ENCODE measurements at places on chromosomes 2 and 18.

GRCh38 chr2:115609978-115610377 lies 1167.5 kb downstream of the DPP10 start:
- no peak for DNase-seq

- no peak for DNase-seq
Observed at GRCh38 chr2:189015359-189015758, 41.2 kb downstream of the COL3A1 start.

DNA sequence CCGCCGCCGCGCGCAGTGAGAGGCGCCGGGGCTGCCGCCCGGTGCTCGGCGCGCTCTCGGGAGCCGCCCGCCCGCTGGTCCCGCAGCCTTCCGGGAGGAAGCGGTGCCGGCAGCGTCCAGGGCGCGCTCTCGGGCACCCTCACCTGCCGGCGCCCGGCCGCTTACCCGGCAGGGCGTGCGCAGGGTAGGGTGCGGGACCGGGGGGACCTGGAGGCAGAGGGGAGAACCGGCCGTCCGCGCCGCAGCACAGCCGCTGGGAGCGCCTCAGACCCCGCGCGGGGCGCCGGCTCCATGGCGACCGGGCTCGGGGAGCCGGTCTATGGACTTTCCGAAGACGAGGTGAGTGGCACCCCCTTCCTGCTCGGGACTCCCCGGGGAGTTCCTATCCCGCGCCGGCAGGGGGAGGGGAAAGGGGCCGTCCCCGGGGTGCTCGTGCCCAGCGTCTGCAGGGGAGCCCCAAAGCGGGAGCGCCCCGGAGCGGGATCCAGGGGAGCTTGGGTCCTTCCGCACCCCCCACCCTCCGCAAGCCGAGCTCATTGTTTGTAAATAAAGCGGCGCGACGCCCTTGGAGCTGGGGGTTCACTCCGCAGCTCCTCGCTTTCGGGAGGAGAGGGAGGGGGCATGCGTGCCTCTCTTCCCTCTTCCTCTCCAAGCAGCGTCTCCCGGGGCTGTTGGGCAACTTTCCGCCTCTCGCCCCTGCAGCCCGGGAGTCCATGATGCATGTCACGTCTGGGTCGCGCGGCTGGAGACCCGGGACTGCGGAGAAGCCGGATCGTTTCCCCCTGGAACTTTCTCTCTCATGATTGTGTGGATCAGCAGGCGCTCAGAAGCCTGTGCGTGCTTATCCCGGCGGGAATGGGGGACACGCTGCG lies 580 bp downstream of the NEDD4L start:
- no peak for DNase-seq

- DNase-seq: no peak
Observed at GRCh38 chr2:128777196-128778035, 458.7 kb upstream of the HS6ST1 start.

DNA sequence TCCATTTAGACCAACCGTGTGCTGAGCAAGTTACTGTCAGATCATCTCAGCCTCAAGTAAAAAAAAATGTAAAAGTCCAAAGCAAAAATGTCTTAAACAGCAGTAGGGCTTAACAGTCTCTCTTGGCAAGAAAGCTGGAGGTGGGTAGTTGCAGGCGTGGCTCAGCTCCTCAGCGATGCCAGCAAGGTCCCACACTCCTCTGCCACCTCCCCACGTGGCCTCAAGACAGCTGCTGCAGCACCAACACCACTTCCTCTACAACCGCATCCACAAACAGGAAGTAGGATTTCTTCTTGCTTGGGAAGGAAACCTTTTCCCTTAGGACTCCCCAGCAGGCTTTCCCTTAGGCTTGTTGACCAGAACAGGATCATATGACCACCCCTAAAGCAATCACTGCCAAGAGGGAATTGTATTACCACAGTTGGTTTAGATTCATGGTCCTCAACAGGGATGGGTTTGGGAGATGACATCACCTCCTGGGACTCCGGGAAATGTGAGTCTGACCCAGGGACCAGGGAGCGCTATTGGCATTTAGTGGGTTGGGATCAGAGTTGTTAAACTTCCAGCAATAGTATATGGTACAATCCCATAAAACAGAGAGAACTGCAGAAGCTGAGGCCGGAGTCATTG lies 97.1 kb downstream of the MAPK4 start:
- DNase-seq: no peak

DNA sequence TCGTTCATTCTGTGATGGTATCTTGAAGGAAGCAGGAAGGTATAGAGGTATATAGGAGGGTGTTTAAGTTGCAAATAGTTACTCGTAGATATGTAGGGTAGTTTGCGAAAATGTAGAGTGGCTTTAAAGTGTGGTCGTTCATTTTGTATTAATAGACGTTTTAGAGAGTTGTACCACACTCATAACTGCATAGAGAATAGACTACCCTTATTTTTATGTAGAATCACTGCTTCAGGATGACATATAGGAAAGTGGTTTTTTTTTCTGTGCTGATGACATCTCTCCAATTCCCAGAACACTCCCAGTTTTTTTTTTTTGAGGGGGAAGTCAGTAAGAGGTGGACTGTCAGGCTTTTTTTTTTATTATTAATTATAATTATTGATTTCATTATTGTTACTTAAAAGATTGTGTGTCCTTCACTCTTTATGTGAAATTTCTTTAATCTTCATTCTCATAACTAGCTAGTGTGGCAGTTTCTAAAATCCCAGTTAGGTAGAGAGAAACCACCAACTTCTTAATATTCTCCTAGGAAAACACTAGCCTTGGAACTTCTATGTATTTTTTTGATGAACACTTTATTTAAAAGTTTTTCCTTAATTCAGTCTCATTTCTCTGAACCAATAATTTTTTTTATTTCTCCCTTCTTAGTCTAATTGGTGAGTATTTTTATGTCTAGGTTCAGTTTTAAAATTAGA lies 1.5 kb downstream of the ACTR3 start:
- DNase-seq: no peak

DNA sequence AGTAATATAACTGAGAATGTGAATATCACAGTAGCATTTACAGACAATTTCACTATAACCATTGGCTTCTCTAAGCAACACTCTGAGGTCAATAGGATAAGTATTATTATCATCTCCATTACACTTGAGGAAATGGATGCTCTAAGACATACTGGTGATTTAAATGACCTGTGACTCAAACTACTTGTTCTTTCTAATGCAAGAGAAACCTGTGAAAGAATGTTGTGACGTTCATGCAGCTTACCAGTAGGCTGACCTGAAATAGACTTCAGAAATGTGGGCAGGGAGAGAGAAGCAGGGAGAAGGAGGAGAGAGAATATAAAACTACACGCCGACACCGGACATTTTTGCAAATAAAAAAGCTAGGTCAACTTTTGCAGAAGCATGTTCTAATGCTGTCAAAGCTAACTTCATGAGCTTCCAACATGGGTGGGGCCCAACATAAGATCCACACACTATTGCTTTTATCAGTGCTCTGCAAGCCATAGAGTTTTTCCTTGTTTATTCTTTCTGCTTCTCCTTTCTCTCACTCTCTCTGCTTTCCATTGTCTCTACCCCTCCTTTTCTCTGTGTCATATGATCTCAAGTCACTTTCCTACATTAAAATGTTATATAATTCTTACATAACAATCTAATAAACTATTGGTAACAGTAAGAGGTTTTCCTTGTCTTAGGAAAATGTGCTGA lies 217.6 kb upstream of the FN1 start:
- no peak for DNase-seq

GRCh38 chr2:182915369-182916326 lies 49.2 kb upstream of the FRZB start:
- no peak for DNase-seq

GRCh38 chr18:33495278-33495677 lies 54.8 kb upstream of the CCDC178 start:
- no peak for DNase-seq

DNA sequence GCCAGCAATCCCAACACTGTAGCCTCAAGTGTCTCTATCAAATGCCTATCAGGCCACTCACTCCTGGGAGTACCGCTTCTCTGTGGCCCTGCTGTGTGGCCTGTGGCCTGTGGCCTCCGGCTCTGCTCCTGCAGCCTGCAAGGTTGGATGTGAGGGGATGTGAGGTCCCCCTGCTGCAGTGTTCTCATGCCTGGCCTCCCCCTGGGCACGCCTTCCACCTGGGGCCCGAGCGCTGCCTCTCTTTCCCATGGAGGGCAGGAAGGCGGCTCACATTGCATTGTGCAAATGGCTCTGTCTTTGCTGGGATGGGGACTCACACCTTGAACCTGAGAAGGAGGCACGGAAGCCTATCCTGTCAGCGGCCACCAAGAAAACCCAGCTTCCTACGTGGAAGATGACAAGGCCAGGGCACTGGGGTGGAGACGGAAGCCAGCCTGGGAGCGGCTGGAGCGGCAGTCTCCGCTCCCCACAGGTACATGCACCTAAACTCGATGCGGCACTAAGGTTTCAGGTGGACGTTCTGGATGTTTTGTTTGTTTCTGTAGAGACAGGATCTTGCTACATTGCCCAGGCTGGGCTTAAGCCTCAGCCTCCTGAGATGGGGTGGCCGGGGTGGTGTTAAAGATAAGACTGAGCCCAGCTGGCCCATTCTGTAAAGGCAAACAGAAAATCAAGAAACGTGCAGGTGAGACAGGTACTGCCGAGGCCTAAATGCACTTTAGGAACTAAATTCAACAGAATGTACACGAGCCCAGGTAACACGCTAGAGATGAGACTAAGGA lies 140.1 kb downstream of the HDAC4 start:
- DNase-seq: no peak

GRCh38 chr2:168355779-168356476 lies 100.1 kb upstream of the CERS6 start:
- DNase-seq: no peak

DNA sequence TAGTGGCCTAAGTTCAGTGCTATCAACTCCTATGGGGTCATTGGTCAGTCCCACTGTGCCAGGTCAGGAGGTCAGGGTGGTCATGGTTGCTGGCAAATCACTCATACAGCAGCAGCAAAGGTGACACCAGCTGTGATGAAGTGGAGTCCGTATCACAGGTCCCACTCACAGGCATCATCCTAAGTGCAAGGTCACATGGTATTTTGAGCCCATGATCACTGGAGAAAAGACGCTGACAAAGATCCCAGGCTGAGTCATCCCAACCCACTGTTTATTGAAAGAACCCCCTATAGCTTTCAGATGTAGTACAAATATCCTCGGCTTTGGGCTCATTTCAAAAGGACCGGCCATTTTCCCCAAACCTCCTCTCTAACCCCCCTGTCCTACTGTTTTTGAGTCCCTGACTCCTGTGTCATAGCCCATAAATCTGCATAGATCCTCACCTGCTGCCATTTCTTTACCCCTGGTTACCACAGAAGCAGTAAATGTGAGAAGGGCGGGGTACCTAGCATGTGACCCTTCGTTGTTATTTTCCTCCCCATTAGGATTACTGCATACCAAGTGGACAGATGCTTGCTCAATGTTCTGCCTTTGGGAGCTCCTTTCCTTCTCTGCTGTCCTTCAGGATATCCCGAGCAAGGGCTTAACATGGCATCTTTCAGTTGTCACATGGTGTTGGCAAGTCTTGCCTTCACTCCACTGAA lies 107.7 kb downstream of the COL6A3 start:
- no peak for DNase-seq

- DNase-seq: no peak
Observed at GRCh38 chr18:23650968-23651927, 11.5 kb downstream of the ANKRD29 start.

- DNase-seq: no peak
Observed at GRCh38 chr2:197452754-197453122, 614 bp upstream of the COQ10B start.

GRCh38 chr2:189937691-189938090 lies 124.8 kb downstream of the MSTN start:
- DNase-seq: no peak

DNA sequence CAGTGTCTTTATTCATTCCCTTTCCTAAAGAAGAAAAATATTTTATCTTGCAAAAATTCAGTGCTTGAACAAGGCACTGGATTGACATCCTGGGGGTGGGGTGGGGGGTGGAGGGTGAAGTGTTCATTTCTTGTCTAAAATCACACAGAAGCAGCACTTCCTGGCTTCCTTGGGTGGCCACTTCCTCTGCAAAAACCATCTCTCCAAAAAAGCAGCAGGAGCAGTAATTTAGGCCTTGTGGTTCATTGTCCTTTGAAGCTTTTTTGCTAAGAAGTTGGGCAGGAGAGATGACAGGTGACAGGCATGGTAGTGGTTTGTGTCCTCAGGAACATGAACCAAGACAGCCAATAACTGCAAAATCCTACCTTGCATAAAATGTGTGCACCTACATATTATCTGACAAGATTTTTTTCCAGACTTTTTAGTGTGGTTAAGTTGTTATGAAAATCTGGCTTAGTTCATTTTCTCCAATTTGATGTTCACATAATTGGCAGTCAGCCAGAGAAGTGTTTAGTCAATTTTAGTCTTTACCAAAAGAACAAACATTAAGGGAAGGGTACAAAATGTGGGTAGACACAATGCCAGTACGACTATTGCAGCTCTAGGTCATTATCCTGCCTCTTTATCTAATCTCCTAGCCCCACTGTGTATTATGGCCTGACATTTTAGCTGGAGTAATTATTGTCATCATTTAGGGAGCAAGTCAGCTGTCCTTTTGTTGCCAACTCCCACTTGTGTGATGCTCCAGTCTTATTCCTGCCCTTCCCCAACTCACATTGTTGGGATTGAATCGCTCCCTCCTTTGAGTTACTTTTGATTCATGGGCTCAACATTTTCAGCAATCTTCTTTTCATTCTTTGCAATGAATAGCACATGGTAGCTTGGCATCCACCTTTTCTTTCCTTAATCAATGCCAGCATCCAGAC lies 177.2 kb downstream of the MYO3B start:
- DNase-seq: no peak

DNA sequence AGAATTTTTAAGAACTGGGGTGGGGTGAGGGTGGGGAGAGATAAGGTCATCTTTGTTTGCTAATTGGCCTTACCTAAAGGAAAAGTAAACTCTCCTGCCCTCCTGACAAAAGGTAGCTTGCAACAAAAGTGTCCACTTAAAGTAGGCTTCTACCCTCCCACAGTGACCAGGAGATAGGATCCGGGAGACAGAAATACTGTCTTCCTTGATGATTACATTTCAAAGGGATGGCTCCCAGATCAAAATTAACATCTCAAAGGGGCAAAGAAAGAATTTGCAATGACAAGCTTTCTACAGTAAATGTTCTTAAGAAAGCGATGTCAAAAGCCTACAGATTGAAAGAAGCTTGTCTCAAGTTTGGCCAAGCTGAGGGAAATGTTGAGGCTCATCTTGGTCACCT lies 775.3 kb downstream of the CPS1 start:
- no peak for DNase-seq

DNA sequence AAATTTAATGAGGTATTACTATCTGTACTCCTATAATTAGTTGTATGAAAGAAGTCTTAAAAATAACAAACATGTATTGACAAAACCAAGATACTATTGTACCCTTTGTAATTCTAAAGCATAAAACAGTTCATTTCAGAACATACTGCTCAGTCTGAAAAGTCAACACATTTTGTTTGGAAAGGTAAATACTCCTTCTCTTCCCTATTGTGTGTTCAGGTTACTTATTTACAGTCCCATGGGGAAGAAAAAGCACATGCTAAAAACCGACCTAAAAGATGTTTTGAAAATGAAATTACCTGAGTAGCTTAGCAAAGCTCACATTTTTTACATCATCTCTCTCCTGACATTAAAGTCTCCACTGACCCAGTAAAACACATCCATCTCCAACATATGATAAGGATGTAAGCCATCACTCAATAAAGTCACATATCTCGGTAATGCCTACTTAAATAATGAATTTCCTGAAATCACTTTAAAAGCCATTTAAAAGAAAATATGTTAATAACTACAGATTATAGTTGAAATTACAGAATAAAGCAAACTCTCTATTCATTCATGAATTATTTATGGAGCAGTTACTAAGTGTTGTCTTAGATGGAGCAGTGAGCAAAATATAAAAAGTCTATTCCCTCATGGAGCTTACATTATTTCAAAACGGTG lies 75.6 kb upstream of the FZD5 start:
- DNase-seq: no peak
